ENCODE measurements at places on chromosomes 2 and 18.

DNA sequence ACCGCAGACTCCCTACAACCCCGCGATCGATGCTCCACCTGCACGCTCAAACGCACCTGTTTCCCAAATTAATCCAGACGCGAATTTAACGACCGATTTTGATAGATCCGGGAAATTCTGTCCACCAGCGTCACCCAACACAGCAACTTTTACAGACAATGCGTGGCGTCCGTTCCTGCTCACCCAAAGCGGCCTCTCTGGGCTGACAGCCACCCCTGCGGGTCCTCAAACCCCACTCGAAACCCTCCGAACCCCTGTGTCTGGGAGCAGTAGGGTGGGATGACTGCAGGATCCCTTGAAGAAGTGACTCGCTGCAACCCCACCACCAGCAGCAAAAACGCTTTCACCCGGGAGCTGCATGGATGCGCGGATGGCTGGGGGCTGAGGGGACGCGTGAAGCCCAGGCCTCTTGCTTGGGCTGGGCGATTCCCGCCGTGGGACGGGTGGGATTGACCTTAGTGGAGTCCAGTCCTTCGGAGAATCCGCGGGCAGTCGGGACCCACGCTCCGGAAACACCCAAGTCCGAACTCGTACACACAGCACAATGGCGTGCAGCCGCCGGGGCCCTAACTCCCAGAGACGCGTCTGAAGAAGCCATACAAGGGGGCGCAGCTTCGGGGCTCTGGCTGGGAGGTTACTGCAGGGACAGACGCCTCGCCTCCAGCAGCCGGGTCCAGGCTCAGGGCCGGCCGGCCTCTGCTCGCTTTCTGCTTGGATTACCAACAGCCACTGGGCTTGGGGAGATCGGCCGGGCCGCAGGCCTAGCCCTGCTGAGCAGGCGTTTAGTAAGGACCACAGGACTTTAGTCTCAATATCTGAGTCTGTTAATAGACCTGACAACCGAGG, 31.1 kb upstream of the ATP6V1B1 start:
- DNase-seq, result no peak

- no peak for DNase-seq
Observed at GRCh38 chr18:8945514-8945913, 157.0 kb upstream of the NDUFV2 start.

DNA sequence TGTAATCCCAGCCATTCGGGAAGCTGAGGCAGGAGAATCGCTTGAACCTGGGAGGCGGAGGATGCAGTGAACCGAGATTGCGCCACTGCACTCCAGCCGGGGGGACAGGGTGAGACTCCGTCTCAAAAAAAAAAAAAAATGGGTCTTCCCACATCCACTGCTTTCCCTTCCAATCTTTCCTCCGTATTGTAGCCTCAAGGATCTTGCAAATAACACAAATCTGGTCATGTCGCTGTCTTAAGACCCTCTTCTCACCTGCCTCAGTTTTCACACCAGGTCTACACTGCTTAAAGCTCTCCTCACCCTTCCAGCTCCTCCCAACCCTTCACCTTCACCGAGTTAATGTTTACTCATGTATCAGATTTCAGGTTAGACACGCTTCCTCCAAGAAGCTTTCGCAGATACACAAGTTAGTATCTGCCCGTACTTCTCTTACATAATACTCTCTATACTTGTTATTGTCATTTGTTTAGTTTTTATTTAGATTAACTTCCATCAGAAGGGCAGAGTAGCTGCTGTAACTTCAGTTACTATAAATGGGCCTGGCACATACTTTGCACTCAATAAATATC, 1.5 kb downstream of the IER3IP1 start:
- no peak for DNase-seq

GRCh38 chr2:181008407-181008806, 28.0 kb downstream of the UBE2E3 start:
- no peak for DNase-seq

DNA sequence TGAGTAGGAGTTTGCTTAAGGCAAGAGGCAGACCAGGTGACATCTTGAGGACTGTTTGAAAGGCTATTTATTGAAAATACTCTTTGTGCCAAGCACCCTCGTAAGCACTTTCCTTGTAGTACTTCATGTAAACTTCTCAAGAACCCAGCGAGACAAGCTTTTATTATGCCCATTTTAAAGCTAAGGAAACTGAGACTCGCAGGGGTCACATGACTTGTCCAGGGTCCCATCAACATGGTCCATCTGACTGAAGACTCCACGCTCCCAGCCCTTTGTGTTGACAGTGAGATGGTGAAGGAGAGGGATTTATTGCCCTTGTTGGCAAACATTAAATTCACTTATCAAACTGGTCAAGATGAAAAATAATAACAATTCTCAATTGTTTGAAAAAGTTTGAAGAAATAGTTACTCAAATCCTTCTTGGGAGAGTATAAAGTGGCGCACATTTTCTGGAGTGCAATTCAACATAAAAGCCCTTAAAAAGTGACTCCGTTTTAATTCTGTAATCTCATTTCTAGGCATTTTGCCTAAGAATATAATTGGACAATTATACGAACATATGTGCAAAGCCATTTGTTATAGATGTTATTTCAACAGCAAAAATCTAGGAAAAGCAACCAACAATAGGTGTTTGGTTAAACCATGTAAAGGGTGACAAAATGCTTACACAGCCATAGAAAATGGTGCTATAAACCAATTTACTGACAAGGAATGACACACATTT, 270.5 kb upstream of the NCKAP5 start:
- no peak for DNase-seq

DNA sequence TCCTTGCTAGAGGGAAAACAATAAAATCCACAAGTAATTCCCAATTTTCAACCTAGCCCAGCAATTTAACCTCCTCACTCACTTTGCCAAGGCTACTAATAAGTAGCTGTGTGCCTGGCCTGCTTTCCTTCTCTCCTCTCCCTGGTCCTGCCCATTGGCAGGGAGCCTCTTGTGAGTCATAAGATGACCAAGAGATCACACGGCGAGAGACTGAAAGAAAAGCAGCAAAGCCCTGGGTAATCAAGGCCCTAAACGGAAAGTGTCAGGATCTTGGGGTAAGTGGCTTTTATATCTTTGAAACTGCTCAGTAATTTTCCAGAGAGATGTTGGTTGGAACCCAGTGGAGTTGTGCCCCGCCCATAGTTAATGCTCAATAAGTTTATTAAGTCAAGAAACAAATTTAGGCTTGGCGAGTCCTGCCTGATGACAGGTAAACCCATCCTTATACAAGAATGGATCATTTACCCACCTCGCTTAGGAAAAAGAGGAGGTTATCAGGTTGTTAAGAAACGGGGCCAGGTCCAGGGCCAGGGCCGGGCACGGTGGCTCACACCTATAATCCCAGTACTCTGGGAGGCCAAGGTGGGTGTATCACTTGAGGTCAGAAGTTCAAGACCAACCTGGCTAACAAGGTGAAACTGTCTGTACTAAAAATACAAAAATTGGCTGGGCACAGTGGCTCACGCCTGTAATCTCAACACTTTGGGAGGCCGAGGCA, 10.0 kb upstream of the ADAM17 start:
- no peak for DNase-seq

DNA sequence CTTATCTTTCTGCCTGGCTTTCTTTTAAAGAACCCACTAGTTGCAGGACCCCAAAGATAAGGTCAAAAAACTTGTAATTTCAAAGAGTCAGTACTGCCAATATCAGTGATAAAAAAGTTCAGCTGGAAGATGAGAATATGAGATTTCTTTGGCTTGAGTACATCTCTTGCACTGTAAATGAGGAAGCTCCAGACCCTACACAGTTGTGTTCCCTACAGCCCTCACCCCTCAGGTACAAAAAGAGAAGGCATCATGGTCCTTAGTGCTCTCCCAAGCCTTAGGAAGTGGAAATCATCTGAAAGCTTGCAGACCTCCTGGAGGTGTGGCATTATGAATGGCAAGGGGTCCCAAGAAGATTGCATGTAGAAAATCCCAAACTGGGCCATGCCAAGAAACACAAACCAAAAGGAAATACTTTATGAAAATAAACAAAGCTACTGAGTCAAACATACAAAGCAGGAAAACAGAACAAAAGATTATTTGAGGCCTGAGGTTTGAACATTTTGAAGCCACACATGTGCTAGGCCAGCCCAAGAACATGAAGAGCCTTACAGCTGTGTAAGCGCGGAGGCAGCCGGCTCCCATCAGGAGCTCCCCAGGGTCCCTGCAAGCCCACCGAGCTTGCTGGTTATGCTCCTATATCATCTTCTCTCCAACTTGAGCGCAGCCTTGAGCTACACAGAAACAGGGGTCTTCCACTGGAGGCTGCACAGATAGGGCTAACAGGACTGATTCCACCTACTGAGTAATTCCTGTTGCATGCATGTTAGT, 217.0 kb downstream of the OSR1 start:
- no peak for DNase-seq

DNA sequence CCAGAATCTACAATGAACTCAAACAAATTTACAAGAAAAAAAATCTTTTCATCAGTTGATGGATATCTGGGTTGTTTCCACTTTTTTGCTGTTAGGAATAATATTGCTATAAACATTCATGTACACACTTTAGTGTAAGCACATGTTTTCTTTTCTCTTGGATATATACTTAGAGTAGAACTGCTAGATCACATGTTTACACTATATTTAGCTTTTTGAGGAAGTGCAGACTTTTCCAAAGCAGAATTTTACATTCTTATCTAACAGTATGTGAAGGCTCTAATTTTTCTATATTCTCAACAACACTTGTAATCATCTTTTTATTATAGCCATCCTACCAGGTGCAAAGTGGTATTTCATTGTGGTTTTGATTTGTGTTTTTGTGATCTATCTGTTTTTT, 103.6 kb upstream of the RMP24 start:
- DNase-seq, result no peak

DNA sequence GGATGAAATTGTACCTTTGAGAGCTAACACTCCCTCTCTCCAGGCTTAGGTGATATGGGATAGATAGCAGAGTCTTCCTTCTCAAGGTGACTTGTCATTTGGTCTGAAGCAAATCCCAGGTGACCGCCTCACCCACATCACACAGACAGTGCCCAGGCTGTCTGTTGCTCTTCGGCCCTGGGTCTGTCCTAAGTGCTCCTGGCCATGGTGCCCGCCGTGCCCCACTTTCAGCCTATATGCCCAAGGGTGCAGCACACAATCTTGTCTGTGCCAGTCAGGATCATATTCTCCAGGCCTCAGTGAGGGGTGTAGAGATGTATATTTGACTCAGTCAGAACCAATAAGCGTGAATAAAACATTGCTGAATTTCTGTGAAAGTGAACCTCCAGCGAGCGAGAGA, 326.8 kb downstream of the DYSF start:
- DNase-seq, result no peak

DNA sequence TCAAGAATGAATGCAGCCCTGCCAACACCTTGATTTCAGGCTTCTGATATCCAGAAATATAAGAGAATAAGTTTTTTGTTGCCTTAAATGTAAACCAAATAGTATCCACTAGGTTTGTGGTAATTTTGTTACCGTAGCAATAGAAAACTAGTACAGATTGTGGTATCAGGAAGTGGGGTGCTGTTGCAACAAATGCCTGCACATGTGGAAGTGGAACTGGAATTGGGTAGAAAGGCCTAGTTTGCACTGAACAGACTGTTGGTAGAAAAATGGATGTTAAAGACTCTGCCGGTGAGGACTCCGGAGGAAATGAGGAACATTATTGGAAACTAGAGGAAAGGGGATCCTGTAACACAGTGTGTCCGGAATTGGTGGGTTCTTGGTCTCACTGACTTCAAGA, 145.8 kb upstream of the MGAT5 start:
- no peak for DNase-seq

DNA sequence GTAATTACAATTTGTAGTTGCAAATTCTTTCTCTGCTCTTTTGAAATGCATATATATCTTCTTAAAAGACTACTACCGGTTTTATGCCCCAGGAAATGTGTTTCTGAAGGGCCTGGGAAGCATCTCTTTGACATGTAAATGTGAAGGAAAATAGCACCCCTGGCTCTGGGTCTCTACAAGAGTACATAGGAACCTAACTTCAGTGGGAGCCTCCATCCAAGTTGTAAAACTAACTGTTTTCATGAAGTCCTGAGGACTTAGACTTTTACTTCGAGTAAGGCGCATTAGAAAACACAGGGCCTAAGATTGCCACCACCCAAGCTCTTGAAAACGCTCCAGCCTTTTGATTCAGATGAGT, 99.4 kb downstream of the CBLN2 start:
- no peak for DNase-seq

- DNase-seq, result no peak
Observed at GRCh38 chr2:50344509-50345106, 687.3 kb downstream of the NRXN1 start.

DNA sequence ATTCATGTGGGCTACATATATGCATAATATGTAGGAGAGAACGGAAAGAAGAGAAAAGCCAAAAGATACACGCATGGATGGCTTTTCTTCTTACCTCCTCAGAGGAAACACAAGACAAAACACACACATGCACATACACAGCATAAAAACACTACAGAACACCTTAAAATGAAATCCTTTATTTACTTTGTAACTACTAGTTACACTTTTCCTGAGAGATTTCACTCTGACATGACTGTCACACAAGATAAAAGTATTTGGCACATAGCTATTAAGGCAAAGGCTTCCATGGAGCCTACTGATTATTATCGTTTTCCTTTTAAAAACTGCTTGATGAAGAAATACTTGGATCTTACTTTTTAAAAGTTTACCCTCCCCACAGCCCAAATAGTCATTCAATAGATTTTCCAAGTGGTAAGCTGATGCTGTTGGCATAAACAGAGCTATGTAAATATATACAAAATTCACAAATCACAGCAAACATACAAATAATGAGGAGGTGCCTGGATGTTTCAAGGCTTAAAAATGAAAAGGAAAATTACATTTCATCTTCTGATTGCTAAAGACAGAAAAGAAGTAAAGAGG, 8.6 kb downstream of the ZEB2 start:
- no peak for DNase-seq

DNA sequence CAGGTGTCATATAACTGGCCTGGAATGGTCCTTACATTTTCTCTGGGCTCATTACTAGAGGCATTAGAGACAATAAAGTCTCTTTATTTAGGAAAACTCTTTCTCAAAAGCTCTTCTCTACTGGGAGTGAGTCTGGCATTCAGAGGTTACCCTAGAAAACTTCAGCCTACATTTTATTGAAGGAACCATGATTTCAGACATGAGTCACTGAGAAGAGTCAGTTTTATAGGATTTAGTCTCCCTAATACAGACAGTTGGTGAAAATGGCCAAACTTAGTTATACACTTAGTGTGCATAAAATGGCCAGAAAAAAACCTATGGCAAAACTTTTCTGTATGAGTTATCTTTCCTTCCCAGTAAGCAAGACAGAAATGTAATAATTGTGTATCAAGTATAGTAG, 689.4 kb downstream of the ZEB2 start:
- DNase-seq, result no peak

DNA sequence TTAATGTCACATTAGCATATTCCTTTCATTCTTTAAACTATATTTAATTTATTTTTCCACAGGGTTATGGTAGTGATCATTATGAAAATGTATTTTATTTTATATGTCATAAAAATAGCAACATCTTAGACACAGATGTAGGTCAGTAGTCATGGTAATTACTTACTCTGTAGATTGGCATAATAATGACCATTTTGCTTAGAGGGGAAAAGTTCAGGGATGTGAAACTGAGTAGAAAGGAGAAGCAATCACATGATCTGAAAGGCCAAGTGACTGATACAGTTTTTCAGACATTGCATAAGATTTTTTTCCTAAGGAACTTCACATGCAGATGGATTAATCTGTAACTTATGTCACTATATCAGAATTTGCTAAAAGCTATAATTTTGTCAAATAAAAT, 286.9 kb downstream of the CTNNA2 start:
- DNase-seq, result no peak
